ENCODE measurements at places on chromosomes 1 and 21. TPM values are rescaled to one million over a fixed set of nuclear protein-coding genes. Genes with fewer than 3 reads are reported as not detected.

DNA sequence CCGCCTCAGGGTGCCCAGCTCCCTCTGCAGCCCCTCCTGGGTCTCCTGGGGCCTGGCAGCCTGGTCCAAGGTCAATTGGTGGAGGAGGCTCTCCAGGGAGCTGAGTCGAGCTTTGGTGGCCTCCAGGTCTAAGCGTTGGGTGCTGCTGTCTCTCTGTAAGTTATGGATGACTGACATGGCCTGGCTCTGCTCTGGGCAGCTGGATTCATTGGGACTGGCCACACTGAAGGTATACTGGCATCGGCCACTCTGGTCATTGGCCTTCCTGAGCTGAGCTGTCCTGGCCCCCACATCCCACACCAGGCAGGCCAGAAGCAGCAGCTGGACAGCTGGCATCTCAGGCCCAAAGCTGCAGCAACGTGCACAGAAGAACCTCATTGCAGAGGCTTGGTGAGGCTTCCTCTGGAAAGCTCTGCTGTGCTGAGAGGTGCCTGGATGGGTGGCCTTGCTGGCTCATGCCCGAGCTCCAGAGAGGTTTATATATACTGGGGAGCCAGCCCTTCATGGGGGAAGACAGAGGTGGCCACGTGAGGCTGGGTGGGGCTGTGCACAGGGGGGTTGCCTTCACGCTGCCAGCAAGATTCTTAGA is at the start of gene MYOC:
TSS of gene MYOC (minus strand) at position 455 of the 589 bp plus-strand sequence. CDS start at position 378, 77 bp downstream.
- DNase-seq = no peak

DNA sequence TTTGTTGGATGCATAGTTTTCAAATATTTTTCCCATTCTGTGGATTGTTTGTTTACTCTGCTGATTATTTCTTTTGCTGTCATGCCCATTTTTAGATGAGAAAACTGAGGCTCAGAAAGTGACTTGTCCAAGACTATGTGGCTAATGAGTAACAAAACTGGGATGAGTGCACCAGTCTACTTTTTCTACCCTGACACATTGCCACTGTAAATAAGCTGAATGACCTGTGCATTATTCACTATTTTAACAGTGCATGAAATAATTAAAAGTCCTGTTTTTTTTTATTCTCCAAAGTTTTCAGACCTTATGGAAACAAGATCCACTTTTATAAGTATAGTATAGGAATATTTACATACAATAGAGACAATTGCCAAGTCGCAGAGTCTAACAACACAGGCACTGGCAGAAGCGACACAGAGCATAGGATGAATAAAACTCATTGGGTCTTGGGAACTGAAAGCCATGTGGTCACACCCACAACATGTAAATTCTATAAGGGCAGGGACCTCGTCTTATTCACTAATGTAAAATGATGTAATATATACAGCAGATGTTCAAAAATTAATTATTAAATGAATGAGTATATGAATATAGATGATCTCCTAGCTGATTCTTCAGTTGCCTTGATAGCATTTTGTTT is 45.2 kb downstream of the HLX start:
- no peak for DNase-seq

Gene PKP1
- not detected for total RNA-seq

DNA sequence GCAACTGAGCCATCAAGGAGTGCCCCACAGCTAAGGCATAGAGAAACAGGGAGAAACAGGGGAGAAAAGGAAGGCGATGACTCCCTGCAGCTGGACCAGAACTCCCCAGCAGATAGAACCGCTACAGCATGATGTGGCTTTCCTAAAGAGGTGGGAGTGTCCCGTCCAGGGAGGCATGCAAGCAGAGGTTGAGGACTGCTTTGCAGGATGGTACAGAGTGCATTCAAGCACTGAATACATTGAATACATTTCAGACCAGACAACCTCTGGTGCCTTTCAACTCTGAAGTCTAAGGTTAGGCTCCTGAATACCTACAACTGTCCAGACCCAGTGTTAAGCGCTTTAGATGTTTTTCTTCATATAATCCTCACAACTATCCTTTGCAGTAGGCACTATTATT is 13.3 kb downstream of the DLGAP3 start:
- DNase-seq = no peak

Gene EXTL1
- not detected for total RNA-seq

Gene ARHGEF10L
- 115 TPM for total RNA-seq

Measured in transverse colon (tissue), 4 donors.